ENCODE measurements at places on chromosomes 11 and 22.

GRCh38 chr11:130070846-130071200 lies 1.1 kb downstream of the APLP2 start:
- DNase-seq = no peak

DNA sequence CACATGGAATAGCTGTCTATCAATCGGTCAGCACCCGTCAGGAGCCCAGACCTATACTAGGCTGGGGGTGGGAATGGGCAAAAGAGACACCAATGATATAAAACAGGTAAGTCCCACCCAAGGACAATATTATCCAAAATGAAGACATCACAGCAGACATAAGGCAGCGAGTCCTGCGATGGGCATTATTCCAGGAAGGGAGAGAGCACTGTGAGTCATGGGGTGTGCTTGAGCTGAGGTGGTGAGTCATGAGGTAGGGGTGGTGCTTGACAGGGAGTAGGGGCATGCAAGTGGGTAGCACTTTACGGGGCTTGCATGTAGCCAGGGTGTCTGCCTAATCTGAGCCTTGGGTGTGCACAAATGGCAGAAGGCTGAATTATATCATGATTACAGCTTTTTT lies 605.0 kb upstream of the CADM1 start:
- DNase-seq = no peak

DNA sequence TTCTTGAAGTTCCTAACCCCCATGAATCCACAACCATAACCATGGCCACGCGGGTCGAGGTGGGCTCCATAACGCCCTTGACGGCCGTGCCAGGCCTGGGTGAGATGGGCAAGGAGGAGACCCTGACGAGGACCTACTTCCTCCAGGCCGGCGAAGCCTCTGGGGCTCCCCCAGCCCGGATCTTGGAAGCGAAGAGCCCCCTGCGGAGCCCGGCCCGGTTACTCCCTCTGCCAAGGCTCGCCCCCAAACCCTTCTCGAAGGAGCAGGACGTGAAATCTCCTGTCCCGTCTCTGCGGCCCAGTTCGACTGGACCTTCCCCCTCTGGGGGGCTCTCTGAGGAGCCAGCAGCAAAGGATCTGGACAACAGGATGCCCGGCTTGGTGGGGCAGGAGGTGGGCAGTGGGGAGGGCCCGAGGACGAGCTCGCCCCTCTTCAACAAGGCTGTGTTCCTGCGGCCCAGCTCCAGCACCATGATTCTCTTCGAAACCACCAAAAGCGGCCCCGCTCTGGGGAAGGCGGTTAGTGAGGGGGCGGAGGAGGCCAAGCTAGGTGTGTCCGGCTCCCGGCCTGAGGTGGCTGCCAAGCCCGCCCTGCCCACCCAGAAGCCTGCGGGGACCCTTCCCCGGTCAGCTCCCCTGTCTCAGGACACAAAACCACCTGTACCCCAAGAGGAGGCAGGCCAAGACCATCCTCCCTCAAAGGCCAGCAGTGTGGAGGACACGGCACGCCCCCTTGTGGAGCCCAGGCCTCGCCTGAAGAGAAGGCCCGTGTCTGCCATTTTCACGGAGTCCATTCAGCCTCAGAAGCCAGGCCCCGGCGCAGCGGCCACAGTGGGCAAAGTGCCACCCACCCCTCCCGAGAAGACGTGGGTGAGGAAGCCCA lies 75.7 kb downstream of the KIAA1671 start:
- DNase-seq = no peak

GRCh38 chr11:1862588-1863351 lies 9.9 kb downstream of the LSP1 start:
- DNase-seq = no peak

- no peak for DNase-seq
Observed at GRCh38 chr22:45688600-45689080, 17.0 kb downstream of the ATXN10 start.

- no peak for DNase-seq
Observed at GRCh38 chr22:46085828-46086576, 64.3 kb upstream of the PPARA start.

DNA sequence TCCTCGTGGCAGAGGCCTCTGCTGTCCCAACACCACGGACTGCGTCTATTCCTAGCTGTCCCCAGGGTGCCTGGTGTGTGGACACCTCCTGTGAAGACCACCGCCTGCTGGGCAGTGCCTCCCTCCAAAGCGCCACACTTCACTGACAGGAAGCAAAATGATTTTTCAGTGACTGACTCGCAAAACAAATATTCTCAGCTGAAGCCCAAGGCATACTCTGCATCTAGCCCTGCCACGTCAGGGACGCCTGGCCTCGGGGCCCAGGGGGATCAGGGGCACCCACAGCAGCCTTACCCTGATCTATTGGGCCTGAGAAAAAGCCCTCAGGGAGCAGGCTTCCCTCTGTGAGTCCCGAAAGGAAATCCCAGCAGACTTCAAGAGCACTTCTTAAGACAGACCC lies 2.2 kb downstream of the BRD1 start:
- no peak for DNase-seq
